ENCODE measurements at places on chromosomes 5 and 9. TPM values are rescaled to one million over a fixed set of nuclear protein-coding genes. Genes with fewer than 3 reads are reported as not detected.

The TSLP gene
- 1.5 TPM for total RNA-seq

The SPATA31C1 gene
- total RNA-seq: not detected

The ADAMTS16 gene
- total RNA-seq: not detected

The IL5 gene
- total RNA-seq: not detected

The IFNB1 gene
- not detected for total RNA-seq

The CHSY3 gene
- total RNA-seq: 0.83 TPM

The STPG3 gene
- total RNA-seq: not detected

The GGTA1 gene
- 1.2 TPM for total RNA-seq

The SLC34A1 gene
- 3.0 TPM for total RNA-seq

The OXCT1 gene
- 0.75 TPM for total RNA-seq

The PCDHB2 gene
- 0.08 TPM for total RNA-seq

The KLHL9 gene
- 6.2 TPM for total RNA-seq

The DRD1 gene
- total RNA-seq: 0.13 TPM

The FOXD4L3 gene
- not detected for total RNA-seq

The PCDHGB5 gene
- total RNA-seq: 4.2 TPM

The IGIP gene
- 7.0 TPM for total RNA-seq

The PLEKHG4B gene
- total RNA-seq: 0.25 TPM

The FAM78A gene
- 1.2 TPM for total RNA-seq

The TEK gene
- 4.4 TPM for total RNA-seq

The CDH9 gene
- not detected for total RNA-seq

The HOMER1 gene
- 0.75 TPM for total RNA-seq

The BHMT2 gene
- total RNA-seq: 374 TPM

The MAMDC4 gene
- 28.6 TPM for total RNA-seq

The FOXD4L5 gene
- total RNA-seq: 0.08 TPM

The MVB12B gene
- total RNA-seq: 8.8 TPM

The C9 gene
- total RNA-seq: 1,159 TPM

The ERAP2 gene
- total RNA-seq: 7.1 TPM

The SPINK4 gene
- total RNA-seq: not detected

The APBA1 gene
- 19.7 TPM for total RNA-seq

The TMEM215 gene
- not detected for total RNA-seq

The HTR4 gene
- total RNA-seq: not detected

The ANKRD34B gene
- total RNA-seq: not detected

The RAB3C gene
- total RNA-seq: 0.38 TPM
